ENCODE measurements at places on chromosomes 16 and 17.
A peak's percentile ranks its signal among the peaks of the same experiment; 100 is the strongest.

DNA sequence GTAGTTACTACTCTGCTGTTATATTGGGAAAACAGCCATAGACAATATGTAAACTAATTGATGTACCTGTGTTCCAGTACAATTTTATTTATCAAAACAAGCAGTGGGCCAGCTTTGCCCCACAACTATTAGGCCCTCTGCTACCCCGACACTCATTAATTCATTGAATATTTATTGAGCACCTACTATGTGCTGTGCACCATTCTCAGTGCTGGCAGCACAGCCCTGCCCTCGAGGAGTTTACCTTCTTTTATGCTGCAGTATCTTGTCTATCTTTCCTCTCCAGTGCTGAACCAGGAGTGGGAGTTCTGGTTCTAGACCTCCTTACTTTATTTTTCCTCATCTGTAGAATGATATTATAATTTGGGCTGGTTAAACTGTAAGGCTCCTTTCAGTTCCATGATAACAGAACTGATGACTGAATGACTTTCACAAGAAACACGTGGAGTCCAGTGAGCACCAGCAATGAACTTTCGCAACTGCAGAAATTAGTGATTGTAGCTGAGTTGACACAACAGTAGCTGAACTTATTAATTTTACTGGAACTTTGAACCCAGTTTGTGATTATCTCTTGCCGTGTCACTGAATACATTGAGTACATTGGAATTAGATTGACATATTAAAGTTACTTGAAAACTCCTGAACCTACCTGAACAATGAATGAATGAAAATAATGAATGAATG lies 2.4 kb downstream of the GOSR2 start:
- DNase-seq, result no peak

DNA sequence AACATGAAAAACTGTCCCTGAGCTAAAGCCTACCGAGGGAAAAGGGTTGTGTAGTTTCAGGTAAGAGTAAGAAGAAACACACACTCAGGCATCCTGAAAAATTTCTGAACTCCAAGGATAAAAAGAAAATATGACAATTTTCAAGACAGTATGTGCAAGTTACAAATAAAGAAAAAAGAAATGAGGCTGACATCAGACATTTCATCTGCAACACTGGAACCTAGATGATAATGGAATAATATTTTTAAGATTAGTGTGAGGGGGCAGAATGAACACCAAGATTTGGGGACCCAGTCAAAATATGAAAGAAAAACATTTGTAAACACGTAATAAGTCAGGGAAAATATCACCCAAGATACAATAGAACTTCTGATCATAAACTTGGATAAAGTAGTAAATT lies 135.9 kb upstream of the PSMD7 start:
- DNase-seq, result no peak

GRCh38 chr17:31554930-31555329 lies 163.5 kb downstream of the RAB11FIP4 start:
- DNase-seq, result no peak

GRCh38 chr17:2904135-2904534 lies 107.9 kb downstream of the RAP1GAP2 start:
- DNase-seq, result no peak

DNA sequence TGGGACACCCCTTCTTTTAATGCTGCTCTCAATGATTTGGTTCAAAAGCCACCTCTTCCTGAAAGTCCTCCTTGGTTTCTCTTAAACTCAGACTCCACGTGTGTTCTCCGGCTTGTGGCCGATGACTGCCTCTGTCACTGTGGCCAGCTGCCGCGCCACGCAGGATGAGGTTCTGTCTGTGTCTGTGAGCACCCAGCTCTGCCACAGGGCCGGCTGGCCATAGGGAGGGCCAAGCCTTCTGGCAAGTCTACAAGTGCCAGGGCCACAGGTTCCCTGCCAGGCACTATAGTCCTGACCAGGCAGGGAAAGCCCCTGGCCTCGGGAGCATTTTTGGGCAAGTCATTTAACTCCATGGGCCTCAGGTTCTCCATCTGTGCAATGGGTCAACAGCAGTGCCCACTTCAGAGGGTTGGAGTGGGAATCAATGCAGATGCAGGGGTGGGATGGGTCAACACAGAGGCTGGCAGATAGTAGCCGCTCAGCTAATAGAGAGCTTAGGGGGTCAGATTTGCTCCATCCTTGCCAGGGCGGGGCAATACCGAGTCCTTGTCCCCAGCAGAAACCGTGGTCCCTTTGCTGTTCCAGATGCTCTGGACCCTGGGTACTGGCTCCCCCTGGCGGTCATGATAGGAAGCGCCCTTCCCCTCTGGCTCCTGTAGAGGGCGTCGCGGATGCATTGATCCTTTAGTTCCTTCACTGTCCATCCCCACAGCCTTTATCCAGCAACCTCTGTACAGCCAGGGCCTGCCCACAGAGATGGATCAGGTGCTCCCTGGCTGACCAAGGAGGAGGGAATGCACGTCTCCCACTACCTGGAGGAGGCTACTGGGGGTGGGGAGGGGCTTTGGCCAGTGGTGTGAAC lies 19.3 kb upstream of the ADGRG3 start:
- DNase-seq, result peak; percentile 85

GRCh38 chr16:1708083-1708767 lies 2.2 kb downstream of the MAPK8IP3 start:
- DNase-seq, result no peak

- no peak for DNase-seq
Observed at GRCh38 chr16:75244225-75244809, 7.1 kb downstream of the BCAR1 start.

DNA sequence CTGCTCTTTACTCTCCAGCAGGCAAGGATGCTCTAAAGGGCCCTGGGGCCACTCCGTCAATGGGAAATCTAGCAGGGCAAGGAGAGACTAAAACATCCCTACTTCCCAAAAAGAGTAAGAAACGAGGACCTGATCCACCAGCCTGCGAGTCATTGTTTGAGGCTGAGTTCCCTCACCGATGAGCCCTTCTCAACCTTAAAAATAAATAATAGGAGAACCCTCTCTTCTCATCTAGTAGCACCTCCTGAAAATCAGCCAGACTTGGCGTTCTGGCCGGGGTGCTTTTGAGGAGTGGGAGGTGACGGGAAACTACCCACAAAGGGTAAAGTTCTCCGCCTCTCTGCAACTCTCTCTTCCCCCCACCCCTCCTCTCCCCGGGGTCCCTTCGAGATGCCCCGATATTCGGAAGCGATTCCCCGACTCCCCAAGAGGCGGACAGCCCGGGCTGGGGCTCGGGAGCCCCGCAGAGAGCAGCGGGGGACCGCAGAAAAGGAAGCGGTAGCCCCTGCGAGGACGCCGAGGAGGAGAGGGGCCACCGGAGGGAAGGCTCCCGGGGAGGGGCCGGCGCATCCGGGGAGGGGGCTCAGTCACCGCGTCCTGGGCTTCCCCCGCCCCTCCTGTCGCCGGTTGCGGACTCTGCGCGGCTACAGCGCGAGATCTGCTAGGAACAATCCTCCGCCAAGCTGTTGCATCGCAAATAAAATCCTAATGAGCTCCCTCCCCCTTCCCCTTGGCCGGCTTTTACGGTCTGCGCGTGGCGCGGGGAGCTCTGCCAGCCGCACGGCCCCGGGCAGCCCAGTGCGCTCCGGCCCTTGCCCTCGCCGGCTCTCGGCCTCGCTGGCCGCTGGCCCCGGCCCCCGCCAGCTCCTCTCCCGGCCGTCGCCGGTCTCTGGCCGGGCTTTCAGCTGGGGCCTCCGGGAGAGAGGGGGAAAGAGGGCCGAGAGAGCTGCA lies 1.3 kb downstream of the HOXB9 start:
- peak; percentile 74 for DNase-seq

DNA sequence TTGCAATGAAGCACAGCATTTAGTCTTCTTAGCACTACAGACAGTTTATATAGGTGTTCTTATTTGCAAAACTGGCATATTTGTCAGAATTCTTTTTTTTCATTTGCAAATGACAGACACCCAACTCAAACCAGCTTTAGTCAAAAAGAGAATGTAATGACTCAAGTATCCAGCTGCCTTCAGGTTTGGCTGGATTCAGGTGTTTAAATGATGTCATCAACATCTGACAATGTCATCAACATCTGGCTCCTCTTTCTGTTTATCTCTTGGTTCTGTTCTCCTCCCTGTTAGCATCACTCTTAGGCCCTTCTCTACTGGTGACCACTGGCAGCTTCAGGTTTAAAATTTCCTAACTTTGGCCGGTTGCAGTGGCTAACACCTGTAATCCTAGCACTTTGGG lies 18.9 kb downstream of the TMC5 start:
- no peak for DNase-seq

DNA sequence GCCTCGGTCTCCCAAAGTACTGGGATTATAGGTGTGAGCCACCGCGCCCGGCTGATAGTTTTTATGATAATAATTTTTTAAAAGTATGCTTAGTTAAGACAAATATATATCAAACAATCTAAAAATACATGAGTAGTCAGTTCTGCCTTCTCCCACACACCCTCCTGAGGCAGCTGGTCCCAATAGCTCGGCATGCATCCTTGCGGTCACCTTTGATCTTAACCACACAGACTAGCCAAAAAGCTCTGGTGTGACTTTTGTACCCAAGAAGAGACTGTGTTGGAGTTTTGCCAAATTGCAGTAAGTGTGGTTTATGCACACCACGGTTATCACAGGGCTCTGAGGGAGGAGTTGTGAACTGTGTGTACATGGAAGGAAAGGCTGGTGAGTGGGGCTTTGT lies 25.6 kb downstream of the ATP6V0A1 start:
- no peak for DNase-seq

DNA sequence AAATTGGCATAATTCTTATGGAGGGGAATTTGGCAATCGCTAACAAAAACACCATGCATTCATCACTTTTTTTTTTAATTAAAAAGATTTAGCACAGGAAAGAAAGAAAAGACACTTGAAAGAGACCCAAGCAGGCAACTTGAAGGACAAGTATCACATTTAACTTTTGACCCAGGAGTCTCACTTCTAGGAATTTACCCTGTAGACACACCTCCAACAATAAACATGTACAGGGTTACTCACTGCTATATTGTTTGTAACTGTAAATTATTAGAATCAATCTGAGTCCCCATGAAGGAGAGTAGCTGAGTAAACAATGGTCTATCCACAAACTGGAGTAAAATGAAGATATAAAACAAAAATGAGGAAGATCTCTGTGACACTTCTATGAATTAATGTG lies 10.1 kb downstream of the KIAA0753 start:
- DNase-seq, result no peak

DNA sequence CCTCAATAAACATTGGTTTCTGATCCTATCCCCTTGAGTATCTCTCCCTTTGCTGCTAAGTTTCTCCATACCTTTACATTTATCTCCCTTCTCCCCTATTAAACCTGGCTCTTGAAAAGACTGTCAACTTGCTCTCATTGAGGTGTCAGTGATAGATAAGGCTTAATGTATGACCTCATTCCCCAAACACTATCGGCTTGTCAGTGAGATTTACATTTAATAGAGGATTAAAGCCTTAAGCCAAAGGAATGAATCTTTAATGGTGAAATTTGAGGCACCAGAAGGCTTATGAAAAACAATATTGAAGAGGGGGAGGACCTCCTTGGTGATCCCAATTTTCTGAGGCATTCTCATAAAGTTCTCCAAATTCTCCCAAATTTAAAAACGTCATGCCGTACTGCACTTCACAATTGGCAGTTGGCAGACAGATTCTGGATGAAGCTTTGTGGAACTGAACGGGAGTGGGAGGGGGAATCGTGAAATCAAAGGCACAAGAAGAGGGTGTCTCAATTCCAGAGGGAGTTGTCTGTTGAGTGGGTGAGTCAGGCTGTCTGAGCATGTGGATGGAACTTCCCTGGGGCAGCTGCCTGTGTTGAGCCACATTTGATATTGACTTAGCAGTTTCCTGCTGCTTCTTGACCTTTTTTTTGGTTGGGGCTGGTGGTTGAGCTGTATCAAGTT lies 478.8 kb downstream of the NPIPA7 start:
- DNase-seq, result no peak

DNA sequence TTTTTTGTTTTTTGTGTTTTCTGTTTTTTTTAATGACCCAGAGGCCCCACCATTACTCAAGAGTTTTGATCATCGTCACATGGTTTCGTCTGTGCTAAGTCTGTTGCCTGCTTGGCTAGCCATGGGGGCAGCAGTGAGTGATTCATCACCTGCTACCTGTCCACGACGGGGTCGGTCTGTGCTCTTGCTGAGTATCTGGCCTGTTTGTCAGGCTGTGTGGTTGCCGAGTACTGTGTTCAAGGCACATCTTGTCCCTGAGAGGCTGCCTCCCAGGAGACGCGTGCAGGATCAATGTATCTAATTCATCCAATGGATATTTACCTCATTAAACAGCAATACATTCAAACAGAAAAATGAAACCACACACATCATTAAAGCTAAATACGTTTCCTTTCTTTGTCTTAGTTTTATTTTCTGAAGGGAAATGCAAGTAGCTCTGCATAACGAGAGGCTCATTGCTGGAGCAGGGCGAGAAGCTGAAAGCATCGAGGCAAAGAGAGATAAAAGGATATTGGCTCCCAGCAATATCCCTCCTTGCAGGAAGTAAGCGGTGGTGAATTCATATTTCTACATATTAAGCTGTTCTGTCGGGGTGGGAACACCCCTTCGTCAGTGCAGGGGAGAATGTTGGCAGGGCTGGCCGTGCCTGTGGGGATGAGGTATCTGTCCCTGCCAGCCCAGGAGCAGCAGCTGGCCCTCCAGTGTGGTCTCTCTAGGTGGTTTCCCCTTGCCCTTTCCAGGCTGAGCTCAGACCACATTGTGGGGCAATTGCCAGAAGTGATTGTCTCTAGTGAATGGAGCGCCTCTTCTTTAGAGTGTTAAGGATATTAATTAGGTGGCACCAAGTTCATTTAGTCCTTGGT lies 166.2 kb upstream of the ASIC2 start:
- DNase-seq, result no peak

- peak; percentile 23 for DNase-seq
Observed at GRCh38 chr17:69424287-69425041, 10.0 kb downstream of the MAP2K6 start.
